ENCODE measurements at places on chromosomes 12 and 14.

GRCh38 chr12:113142886-113143332 lies 6.6 kb upstream of the CFAP73 start:
- no peak for DNase-seq

DNA sequence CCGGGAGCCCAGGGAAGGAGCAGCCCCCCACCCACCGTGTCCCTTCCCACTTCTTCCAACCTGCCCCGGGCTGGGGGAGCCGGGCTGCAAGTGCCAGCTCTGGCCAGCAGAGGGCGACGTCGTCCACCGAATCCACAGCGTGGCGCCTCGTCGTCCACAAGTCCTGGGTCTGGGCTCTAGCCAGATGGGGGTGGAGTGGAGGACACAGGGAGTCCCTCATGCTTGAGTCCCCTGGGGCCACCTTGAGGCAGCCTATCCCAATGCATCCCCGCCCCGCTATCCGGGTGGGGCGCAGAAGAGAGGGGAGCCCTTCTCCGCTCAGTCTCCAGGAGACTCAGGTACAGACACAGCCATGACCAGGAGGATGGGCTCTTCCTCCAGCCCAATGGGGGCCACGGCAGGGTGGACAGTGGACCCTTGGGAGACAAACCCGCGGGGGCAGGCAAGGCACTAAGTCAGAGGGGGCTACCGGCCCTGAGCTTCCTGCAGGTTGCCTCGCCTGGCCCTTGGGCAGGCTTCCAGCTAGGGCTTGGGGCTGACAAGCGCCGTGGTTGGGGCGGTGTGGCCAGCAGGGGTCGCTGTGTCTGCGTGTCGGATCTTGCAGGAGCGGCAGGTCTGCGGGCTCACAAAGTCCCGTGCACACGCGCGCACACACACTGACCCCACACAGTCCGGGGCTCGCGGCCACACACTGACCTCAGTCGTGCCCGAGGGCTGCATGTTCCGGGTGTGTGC lies 5.5 kb downstream of the AQP5 start:
- no peak for DNase-seq

DNA sequence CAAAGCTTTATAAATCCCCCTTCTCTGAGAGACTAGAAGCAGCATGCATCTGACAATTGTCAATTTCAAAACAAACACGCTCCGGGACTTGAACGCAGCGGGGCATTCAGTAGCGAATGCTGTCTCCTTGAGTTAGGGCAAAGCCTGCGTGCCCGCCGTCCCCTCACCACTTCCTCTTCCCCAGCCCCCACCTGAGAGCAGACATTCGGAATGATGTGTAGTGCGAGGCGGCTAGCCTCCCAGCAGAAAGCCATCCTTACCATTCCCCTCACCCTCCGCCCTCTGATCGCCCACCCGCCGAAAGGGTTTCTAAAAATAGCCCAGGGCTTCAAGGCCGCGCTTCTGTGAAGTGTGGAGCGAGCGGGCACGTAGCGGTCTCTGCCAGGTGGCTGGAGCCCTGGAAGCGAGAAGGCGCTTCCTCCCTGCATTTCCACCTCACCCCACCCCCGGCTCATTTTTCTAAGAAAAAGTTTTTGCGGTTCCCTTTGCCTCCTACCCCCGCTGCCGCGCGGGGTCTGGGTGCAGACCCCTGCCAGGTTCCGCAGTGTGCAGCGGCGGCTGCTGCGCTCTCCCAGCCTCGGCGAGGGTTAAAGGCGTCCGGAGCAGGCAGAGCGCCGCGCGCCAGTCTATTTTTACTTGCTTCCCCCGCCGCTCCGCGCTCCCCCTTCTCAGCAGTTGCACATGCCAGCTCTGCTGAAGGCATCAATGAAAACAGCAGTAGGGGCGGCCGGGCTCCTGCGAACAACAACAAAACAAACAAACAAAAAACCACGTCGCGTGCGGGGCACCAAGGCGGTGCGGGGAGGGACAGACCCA lies 2.2 kb downstream of the PRMT8 start:
- DNase-seq = no peak

DNA sequence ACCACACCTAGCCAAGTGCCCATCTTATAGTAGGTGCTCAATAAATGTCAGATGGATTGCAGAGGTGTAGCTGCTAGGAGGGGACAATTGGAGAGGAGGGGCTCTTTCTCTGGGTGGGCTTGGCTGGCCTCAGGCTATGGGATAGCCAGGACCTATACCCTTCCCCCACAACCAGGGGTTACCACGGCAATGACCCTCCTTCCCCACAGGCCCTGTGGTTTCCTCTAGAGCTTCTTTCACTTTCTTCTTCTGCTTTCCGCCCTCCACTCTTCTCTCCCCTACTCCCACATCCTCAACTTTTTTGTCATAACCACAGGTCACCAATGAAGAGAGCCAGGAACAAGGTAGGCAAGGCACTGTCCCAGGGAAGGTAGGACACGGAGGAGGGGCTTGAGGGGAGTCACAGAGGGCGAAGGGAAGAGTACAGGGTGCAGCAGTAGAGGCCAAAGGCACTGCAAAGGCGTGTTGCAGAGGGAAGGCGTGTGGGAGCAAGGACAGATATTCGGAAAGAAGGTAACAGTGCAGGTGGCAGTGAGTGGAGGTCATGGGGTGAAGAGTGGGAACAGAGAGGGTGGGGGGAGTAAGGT lies 1.9 kb upstream of the ITGB7 start:
- DNase-seq = no peak

DNA sequence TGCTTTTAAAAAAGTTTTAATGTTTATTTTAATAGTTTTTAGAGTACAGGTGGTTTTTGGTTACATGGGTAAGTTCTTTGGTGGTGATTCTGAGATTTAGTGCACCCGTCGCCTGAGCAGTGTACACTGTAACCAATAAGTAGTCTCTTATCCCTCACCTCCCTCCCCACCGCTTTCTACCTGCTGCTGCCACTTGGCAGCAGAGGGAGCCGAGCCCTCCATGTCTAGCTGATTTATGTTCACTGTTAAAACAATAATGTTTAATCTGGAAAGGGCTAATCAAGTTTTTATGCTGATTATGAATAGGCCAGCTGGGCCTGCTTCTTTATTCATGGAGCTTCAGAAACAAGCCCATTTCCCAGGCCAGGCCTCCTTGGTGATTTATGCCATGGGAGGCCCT lies 73.1 kb downstream of the ADCK1 start:
- no peak for DNase-seq

DNA sequence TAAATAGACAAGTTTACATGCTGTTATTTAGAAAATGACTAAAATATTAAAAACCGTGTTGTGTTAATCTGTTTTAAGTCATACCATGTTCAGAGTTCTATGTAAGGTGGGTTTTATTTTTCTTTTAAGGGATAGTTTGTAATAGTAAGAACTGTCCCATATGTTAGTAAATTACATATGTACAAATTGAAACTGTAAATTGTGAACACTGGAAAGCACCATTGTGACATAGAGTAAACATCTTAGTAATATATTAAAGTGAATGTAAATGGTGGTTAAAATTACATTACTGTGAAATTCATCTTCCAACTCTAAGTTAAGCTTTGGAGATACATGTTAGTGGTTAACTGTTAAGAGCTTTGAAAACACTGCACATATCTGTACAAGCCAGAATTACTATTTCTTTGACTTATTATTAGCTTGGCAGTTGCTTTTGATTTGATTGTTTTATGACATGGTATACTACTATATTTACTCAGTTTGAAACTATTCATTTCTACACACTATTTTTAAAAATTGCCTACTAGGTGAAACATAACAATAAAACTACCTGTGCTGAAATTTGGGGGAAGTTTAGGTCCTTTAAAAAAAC lies 27.4 kb upstream of the DIP2B start:
- no peak for DNase-seq

DNA sequence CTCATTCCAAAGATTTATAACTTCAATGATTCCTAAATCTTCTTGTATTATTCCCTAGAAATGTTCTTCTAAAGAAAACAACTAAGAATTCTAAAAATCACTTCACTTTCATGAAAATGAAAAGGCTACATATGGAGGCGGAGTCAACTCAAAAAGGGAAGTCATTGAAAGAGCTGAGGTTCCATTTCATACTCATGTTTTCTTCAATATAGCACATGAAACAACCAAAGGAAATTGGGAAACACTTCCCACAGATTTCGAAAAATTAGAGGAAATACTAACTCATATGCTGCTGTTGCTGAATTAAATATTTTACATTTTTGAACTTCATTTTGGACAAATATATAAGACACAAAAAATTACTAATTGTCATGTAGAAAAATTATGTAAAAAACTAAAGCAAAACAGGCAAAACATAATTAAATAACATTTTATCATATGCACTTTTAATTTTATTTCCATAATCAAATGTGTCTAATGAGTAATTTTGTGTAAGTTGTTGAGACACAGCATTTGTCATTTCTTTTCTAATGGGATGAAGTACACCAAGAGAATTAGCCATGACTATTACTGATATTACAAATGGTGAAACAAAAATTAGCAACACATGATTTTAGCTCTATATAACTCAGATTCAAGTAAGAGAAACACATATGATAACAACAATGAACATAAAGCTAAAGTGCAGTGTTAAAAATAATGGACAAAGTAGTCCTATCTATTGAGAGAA lies at the start of gene CD163:
TSS of gene CD163 (minus strand) at position 92 of the 730 bp plus-strand sequence. CDS start at position 5, 87 bp downstream.
- no peak for DNase-seq

DNA sequence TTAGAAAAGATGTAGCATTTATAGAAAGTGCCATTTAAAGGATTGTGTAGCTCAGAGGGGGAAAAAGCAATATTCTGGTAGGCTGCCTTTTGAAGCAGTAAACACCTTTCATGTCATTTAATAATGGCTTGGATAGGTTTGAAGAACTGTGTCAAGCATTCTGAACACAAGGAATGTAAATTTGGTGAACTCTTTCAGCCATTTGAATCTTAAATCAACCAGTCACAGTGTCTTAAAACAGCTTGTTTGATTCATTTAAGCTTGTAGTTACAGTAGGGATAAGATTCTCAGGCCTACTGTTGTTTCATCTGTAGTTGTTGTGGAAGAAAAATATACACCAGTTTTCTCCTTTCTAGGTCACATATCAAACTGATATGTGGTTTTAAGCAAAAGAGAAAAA lies 299.4 kb upstream of the NOVA1 start:
- DNase-seq = no peak

DNA sequence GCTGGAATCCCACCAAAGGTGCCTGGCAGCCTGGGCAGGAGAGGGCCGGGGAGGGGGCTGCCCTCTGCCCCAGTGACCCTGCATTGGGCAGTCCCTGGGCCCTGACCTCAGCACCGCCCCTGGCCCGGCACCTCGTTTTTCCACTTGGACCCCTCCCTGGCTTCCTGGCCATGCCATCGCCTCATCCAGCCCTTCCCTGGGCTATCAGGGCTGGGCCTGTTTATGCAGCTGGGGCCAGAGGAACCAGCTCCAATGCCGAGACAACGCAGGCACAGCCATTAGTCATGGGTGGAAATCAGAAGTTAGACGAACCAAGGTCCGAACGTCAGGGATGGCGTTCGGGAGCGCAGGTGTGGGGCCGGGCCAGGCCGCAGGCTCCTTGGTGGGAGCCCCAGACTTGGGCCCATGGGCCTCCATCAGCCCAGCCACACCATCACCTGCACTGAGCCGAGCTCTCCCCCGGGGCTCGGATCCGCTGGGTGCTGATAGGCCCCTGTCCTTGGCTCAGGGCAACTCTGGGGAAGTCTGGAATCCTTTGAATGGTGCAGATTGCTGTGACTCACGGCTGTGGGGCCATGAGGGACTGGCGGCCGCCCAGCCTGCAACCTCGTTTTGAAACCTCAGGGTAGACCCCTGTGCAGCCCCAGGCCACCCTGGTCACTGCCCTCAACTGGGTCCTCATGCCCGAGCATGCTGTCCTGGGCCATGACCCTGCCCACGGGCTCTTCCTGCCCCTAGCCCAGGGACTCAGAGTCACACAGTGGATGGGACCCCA lies 169.4 kb downstream of the KIF26A start:
- no peak for DNase-seq

DNA sequence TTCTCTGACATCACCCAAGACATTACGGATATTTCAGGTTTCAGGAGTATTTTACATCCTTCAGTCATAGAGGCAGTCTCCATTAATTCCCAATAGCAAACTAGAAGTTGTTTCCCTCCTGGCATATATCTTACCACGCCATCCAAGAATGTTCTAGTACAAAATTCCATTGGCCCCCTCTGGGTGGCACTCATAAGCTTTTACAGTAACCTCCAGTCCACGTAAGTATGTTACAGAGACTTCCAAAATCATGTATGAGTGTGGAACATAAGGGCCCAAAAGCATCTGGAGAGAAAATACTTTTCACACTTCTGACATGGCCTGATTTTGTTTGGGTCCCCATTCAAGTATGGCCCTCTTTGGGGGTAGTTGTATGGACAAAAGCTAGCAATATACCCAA lies 58.1 kb upstream of the DHRS4 start:
- no peak for DNase-seq

- DNase-seq = no peak
Observed at GRCh38 chr12:19131025-19131444, 1.5 kb downstream of the PLEKHA5 start.

DNA sequence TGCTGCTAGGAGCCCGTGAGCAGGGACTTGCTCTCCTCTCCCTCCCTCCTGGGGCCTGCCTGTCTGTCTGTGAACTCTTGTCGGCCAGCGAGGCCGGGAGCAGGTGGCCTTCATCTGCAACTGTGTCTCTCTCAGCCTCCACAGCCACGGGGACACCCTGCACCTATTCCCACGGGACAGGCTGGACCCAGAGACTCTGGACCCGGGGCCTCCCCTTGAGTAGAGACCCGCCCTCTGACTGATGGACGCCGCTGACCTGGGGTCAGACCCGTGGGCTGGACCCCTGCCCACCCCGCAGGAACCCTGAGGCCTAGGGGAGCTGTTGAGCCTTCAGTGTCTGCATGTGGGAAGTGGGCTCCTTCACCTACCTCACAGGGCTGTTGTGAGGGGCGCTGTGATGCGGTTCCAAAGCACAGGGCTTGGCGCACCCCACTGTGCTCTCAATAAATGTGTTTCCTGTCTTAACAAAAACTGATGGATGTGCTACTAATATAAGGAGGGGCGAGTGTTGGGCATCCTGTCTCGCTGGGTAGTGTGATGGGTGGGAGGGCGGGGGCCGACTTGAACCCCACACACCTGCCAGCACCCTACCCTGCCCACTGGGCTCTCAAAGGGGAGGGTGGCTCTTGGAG lies 34.8 kb downstream of the MEG3 start:
- no peak for DNase-seq

DNA sequence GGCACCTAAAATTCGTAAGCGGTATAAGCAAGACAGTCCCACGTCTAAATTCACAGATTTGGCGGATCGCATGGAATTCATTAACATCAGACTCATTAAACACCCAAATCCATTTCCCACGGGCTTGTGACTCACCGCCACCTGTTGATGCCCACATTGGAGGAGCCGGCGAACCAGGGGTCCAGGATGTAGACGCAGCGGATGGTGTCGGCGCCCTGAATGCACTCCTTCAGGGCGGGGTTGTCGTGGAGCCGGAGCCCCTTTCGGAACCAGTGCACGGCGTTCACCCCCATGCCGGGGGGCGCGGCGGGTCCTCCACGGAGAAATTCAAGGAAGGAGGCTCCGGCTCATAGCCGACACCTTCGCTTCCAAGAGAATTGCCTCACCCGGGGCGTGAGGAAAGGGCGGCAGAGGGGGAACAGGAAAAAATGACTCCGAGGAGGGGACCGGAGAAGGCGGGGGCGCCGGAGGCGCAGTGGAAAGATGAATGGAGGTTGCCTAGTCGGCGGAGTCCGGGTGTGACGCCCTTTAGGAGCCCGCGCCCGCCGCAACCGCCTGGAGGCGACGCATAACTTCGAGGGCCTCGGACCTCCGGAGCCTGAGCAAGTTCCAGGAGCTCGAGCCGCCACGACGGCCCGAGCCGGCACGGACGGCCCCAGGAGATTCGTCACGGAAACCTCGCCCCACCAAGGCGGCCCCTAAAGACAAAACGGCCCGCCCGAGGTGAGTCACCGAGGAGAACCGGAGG lies 506 bp downstream of the CRY1 start:
- DNase-seq = no peak

All from forelimb muscle (tissue), 1 donor.